ENCODE measurements at places on chromosomes 16 and 17. TPM values are rescaled to one million over a fixed set of nuclear protein-coding genes. Genes with fewer than 3 reads are reported as not detected.

C17orf50 gene
- not detected for total RNA-seq

GAS7 gene
- 4.9 TPM for total RNA-seq

KIFC3 gene
- 2.5 TPM for total RNA-seq

GNAO1 gene
- not detected for total RNA-seq

CLUH gene
- total RNA-seq = 195 TPM

TM4SF5 gene
- total RNA-seq = not detected

CCDC182 gene
- total RNA-seq = not detected

MILR1 gene
- 6.9 TPM for total RNA-seq

Measured in natural killer cell treated with Interleukin-12 subunit alpha and Interleukin-12 subunit beta and Interleukin-15 and Interleukin-18, amount 100 ng/mL, for 72 hours (primary cell).